ENCODE measurements at places on chromosomes 16 and 17. TPM values are rescaled to one million over a fixed set of nuclear protein-coding genes. Genes with fewer than 3 reads are reported as not detected.

GRCh38 chr16:85859818-85860125 lies 39.2 kb upstream of the IRF8 start:
- DNase-seq = no peak

DNA sequence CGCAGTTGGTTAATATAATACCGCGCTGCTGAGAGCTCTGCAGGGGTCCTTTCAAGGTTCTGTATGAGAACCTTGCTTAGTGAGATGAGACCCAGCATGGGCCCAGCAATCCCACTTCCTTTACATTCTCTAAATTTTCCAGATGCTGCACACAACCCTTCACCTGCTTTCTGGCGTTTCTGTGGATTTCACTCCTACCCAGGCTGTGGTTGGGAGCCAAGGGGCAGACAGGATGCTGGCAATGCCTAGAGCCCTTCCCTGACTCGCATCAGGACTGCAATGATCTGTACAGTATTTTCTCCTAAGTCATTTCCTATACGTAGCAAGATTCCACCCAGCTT lies 10.1 kb upstream of the PIPOX start:
- no peak for DNase-seq

DNA sequence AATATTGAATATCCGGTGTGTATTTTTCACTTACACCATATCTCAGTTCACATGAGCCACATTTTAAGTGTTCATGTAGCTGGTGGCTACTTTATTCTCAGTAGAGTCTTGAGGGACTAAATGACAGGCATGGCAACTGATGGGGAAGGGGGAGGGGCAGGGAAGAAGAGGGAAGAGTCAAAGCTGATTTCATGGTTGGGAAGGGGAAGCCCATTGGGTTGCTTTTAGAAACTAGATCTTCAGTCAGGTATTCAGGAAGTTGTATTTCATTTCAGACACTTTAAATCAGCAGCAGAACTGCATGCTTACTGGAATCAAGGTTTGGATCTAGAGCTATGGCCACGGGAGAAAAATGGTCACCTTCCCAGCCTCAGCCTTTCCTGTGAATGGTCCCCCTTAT lies 2.9 kb upstream of the WIPI1 start:
- no peak for DNase-seq

LGALS9 gene
- 22.5 TPM for total RNA-seq

TERB1 gene
- not detected for total RNA-seq

ZSCAN32 gene
- total RNA-seq = 12.4 TPM

PGS1 gene
- total RNA-seq = 54.8 TPM
